WERI-Rb-1 (cell line): ENCODE measurements at places on chromosomes 16 and 17.

GRCh38 chr16:86882586-86883280 lies 304.4 kb downstream of the FOXL1 start:
- peak; percentile 38 for DNase-seq

DNA sequence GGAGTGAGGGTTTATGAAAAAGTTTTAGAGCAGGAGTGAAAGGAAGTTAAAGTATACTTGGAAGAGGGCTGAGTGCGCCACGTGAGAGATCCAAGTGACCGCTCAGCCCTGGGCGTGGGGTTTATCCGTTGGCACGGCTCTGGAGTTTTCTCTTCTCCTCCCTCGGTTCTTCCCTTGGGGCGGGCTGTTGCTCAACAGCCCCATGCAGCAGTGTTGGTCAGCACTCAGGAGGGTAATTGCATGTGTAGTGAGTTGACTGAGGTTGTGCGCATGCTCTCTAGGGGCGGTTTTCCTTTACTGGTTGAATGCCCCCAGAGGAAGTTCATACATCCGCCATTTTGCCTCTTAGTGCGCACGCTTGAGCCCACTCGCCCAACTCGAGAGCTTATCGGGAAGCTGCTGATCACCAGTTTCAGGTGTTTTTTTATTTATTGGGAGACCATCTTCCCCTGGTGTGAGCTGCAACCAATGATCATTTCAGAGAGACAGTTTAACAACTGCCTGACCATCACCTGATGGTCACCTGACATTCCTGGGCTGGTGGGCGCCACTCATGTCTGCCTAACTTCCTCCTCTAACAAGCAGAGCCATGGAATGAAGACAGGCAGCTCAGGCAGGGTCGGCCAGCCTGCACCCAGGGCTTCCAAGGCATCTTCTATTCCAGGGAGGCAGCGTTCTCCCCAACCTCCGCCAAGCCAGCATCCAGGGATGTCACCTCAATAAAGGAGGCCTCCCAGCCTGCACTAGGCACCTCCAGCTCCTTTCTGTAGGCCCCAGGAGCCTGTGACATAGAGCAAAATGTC lies 41.3 kb upstream of the DNAH17 start:
- no peak for DNase-seq

- peak; percentile 77 for DNase-seq
These were observed 4.7 kb downstream of the COQ7 start for GRCh38 chr16:19071811-19072777.

- peak; percentile 15 for DNase-seq
These were observed 83.9 kb downstream of the RMI2 start for GRCh38 chr16:11429123-11429522.

DNA sequence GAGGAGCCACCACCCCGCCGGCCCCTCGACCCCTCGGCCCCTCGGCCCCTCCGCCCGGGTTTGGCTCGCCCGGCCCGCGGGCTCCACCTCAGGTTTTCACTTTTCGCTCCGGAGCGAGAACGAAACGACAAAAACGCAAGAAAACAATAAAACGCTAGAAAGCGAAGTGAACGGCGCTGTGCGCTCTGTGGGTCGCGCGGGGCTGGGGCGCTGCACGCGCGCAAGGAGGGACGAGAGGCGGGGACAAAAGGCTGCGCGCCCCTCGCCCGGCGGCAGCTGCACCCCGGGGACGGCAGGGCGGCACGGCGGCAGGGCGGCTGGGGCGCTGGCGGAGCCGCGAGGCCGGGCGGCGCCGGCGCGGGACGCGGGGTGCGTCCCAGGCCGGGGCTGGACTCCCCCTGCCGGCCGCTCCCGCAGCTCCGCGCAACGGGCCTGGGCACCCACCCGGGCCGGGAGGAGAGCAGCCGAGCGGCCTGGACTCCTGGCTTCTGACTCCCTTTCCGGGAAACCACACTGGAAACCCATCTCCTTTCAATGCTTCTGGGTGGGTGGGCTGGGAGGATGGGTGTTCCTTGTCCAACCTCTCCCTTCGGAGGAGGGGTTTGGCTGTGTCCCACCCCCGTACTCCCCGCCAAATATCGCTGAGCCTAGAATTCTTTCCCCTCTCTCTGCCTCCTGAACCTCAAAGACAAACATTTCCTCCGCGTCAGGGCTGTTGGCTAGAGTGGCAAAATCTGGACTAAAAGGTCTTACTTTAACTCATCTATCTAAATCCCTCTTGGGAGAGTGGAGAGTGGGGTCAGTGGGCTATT lies 9.9 kb downstream of the TBX2 start:
- DNase-seq: peak; percentile 74

DNA sequence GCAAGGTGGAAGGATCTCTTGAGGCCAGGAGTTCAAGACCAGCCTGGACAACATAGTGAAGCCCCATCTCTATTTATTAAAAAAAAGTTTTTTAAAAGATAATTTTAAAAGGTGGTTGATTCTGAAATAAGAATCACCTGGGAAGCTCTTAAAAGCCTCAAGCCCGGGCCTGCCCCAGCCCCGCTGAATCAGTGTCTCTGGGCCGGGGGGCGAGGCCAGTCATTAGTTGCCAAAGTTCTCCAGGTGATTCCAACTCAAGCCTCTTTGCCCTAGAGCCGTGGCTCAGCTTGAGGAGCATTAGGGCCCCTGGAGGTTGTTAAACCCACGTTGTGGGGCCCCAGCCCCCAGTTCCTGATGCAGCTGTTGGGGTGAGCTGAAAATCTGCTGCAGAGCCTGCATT lies 24.6 kb downstream of the JPH3 start:
- no peak for DNase-seq

DNA sequence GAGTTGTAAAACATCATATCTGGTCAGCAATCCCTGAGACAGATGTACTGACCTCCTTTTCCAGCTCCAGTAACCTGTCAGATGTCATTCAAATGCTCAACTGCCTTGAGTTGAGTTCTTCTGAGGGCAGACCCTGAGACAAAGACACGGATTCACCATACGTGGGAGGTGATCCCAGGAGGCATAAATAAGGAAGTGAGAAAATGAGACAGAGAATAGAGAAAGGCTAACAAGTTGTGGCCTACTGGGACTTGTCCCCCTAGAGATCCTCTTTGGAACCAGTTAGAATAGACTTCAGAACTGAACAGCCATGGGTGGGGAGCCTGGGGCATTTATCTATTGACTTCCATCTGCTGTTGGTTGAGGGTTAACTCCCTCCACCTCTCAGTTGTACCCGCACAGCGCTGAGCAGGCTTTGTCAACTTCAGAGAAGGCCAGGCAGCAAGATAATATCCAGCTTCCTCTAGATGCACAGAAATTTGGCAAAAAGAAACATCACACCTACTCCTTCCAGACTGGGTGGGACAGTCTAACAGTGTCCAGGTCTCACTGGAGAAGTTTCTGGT lies 123.0 kb upstream of the DYNLRB2 start:
- DNase-seq: no peak

DNA sequence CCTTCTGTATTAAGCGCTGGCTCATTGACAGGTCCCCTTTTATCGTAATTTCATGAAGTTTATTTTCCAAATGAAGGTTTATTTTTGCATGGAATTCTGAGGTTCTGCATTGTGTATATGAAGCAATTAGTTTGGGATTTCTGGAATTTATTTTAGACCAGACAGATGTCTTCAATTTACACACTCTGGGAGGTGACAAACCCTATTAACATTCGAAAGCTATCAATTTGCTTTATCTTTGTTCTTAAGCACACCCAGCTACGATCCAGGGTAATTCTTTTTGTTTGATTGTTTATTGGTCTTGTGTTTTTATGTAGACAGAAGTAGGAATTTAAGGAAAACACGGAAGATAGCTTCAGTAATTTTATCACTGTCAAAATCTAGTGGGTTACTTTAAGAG lies 264.6 kb downstream of the HS3ST3A1 start:
- no peak for DNase-seq
